ENCODE measurements at places on chromosomes 12 and 14.

- DNase-seq = no peak
Observed at GRCh38 chr12:62691309-62691708, 224.7 kb downstream of the MON2 start.

DNA sequence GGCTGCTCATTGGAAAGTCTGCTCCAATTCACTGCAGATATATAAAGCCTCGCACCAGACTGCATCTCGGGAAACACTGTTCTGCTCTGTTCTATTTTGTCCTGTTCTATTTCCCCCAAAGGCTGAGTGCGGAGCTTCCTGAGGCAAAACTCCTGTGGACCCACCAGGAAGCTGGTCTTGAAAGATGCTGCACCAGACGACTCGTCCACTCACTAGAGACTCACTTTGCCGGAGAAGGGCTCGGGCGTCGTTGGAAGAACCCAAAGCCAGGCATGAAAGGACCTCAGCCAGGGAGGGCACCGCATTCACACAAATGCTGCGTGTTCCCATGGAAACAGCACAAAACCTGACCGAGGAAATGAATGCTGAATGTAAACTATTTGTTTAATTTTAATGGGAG, 331.2 kb upstream of the SFSWAP start:
- DNase-seq = no peak

GRCh38 chr12:71582925-71583324, 80.7 kb downstream of the ZFC3H1 start:
- no peak for DNase-seq

- DNase-seq = no peak
Observed at GRCh38 chr14:90332271-90332584, 487 bp upstream of the NRDE2 start.

GRCh38 chr14:100653409-100653808, 66.2 kb upstream of the BEGAIN start:
- peak; percentile 40 for DNase-seq

GRCh38 chr14:80356413-80356812, 145.1 kb upstream of the DIO2 start:
- no peak for DNase-seq

GRCh38 chr12:104750061-104750460, 208.0 kb downstream of the SLC41A2 start:
- no peak for DNase-seq

DNA sequence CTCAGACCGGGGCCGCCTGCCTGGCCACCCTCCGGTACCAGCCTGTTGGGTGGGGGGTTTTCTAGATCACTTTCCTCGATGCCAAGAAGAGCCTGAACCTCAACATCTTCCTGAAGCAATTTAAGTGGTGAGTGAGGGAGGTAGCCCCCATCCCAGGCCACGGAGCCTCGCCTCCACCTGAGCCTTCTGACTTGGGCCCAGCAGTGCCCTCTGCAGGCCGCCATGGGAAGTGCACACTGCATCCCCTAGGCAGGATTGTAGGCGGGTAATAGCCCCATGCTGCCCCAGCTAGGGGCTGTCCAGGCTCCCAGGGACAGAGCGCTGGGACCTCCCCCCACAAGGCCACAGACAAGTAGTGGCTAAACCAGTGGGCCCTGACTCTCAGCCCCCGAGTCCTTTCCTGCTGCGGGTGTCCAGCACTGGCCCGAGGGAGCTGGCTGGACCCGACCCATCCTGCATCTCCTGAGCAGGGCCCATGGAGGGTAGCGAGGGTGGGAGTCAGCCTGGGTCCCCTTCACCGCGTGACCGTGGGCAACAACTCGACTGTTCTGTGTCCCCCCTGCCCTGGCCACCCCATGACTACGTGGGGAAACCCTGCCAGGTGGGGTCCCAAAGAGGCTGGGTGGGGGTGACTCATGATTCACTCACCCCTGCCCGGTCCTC, 15.3 kb upstream of the ADSS1 start:
- peak; percentile 81 for DNase-seq

DNA sequence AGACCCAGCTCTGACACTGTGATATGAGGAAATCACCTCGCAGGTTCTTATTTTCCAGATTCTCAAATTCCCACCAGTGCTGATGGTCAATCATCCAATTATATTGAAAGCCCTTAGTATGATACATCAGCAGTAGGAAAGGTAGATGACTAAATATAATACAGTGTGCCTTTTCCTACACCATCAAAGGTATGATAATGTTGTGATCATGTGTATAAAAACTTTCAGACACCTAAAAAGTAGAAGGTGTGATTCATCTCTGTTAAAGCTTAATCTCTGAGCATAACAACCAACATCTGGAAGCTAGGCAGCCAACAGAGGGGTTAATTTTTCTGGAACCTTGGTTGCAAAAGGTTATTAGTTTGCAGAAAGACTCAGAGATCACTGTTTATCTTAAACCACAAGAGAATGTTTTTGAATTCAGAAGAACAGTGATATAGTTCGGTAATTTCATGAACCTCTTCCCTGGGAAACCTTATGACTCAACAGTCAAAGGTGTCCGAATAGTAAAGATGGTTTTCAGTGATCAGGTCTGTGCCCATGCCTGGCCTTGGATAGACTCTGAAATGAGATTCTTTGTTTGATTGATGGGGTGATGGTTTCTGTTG, 122.5 kb downstream of the ETV6 start:
- DNase-seq = no peak

DNA sequence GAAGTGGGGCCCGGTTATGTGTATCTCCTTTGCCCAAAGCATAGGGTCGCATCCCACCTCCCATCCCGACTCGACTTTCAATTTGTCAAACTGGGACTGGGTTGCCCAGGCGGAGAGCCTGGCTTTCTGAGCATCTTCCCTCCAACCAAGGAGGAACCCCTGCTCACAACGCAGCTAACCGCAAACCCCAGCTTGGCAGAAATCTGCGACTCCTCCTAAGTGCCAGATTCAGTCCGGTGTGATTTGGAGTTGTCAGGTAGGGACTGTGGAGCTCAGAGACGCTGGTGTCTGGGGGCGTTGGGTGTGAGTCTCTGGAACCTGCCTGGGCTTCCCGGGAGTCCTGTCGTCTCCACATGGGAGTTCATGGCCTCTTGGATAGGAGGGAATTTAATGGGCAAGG, 1126.7 kb downstream of the AACS start:
- no peak for DNase-seq

GRCh38 chr12:94244165-94245133, 96.1 kb downstream of the PLXNC1 start:
- peak; percentile 44 for DNase-seq

- DNase-seq = no peak
Observed at GRCh38 chr12:123105211-123105826, 45.6 kb downstream of the PITPNM2 start.

- DNase-seq = no peak
Observed at GRCh38 chr14:70782361-70782760, 27.0 kb downstream of the MAP3K9 start.

DNA sequence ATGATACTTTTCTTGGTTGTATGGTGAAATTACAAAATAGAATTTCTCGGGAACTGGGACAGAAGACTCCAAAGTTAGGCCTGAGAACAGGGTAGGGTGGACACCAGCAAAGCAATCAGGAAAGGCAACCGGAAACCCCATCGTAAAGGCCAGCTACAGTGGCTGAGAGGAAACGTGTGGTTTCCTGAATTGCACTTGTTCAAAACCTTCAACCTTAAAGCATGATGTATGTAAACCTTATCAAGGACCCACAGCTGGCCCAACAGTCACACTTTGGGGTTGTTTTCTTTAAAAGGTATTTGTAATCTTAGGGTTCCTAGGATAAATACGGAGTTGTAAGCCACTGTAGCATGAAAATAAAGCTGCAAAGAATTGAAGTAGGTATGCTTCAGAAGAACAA, 2.2 kb upstream of the PTGDR start:
- DNase-seq = no peak

GRCh38 chr14:68013326-68013725, 193.7 kb downstream of the RAD51B start:
- DNase-seq = no peak

DNA sequence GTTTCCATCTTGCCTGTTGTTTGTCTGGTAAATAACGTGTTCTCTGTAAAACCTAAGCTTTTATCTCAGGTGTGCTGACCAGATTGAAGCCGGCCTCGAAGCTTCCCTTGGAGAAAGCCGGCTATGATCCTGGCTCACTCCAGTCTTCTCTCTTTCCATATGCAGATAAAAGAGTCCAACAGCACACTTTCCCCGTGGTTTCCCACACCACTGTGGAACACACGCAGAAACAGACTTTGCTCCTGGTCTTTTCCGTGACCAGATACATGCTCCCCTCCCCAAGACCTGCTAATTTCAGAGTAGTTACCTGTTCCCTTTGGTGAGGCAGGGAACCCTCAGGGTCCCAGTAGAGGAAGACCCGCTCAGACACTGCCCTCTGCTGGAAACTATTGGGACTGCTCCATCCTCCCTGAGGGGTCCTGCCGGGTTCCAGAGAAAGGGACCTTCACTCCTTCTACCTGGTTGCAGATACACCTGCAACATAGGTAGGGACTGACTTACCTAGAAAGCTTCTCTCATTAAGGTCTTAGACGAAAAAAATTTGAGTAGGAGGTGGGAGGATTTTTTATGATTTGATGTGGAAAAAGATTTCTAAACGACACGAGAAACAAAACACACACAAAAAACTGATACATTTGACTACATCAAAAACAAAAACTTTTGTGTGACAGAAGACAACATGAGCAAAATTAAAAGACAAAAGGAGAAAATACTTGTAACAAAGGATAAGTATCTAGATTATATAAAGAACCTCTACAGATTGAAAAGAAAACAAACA, 415.4 kb upstream of the CCDC196 start:
- peak; percentile 76 for DNase-seq

DNA sequence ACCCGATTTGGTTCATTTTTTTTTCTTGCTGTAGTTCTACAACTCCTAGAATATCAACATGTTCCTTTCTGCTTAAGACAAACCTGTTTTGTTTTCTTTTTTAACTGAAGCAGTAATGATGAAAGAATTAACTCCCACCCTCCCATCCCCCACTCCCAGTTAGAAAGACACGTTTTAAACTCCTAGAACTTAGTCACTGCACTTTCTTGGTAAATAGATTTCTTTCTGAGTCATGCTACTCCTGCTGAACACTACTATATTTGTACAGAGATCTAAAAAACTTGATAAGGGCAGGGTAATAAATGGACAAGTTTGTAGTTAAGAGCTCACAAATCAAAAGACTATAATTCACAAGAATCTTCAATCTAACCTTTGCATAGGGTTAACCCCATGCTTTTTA, 118.9 kb upstream of the PTPRB start:
- no peak for DNase-seq

- no peak for DNase-seq
Observed at GRCh38 chr12:121472150-121472905, 72.4 kb downstream of the RNF34 start.

- DNase-seq = peak; percentile 8
Observed at GRCh38 chr12:124680863-124681778, 113.7 kb upstream of the NCOR2 start.

GRCh38 chr12:48356041-48356768, 5.5 kb upstream of the ZNF641 start:
- no peak for DNase-seq

GRCh38 chr14:60242429-60242828, 6.6 kb upstream of the PPM1A start:
- no peak for DNase-seq

DNA sequence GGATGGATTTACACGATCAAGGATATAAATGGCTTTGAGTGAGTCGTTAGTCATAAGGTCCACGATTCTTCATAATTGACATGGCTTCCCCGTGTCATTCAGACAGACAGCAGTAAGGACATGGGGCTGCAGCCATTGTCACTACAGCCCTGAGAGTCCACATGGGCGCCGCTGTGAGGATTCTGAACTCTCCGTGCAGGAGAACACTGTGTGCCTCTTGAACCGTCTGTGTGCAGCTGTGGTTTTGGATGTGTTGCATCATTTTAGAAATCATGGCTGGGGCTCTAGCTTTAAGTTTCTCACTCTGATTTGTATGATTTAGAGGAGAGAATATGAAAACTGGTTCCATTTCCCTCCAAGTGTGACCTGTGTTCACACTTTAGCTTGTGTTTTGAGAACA, 47.2 kb downstream of the NPAS3 start:
- no peak for DNase-seq

DNA sequence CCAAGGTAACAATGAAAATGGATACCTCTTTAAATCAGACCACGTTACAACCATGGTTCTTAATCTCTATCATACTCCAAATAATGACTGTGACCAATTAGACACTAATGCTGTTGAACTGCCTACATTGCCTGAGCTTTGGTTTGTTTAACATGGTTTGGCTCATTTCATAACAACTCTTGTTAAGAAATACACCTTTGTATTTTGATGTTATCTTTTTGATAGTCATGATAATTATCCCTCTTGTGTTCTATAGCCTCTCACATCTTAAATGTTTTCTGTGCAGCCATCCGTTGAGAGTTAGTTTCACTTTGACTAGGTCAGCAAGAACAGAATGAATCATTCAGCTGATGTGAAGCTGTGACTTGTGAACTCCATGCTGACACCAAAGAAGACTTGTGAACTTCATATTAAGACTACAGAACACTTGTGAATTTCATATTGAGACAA, 75.5 kb upstream of the RERGL start:
- DNase-seq = no peak

GRCh38 chr14:100076606-100077005, 11.4 kb downstream of the EVL start:
- DNase-seq = no peak

DNA sequence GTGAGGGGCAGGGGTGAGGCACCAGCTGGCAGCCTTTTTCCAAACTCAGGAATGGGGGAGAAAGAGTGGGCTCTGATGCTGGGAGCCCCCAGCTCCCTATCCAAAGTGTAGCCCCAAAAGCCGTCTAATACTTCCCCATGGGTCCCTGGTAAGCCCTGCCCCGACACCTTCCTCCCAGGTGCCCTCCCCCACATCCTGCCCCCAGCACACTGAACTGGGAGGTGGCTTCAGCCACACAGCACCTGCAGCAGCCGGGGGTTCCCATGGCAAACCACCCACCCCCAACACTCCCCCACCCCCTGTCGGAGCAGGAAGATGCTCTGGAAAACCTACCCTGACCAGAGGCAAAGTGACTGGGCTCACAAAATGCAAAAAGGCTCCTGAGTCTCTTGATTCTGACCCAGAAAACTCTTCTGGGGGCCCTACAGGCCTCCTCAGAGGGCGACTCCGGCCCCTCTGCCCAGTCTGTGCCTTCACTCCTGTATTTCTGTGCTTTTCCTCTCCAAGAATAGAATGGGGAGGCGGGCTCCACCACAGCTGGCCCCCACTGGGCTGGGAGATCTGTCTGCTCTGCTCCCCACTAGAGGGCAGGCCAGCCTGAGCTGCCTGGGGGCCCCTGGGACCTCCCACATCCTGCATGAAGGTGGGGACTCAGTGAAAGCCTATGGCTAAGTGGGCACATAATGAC, 81.6 kb downstream of the ITPK1 start:
- peak; percentile 52 for DNase-seq

DNA sequence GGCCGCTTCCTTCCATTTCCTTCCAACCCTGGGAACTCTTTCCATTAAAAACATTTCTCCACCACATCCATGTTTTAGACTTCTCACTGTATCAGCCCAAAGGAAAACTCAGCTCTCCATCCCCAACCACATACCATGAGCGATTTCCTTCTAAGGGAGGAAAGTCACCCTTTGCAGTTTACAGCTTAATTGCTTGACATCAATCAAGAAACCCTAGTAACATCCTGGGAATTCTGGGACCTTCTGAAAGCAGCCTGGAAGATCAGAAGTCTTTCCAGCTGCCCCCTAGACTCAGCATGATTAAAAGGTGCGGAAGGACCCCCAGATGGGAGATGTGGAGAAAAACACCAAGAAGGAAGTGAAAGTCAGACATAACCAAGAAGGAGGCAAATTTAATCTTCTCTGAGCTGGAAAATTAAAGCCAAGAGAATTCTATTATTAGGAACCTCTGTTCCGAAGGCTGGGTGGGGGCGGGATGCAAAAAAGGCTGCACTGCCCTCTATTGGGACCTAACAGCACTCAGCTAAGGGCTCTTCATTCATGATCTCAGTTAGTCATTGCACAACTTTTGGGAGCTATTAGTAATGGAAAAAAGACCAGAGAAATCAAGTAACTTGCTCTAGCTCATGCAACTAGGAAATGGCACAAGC, 73.3 kb upstream of the PLXNC1 start:
- peak; percentile 31 for DNase-seq

Measured in CD4-positive, alpha-beta T cell treated with Interleukin-6 for 4 hours (primary cell).